Right lobe of liver (tissue), 6 donors: ENCODE measurements at places on chromosomes 13 and 19. TPM values are rescaled to one million over a fixed set of nuclear protein-coding genes. Genes with fewer than 3 reads are reported as not detected.
A peak's percentile ranks its signal among the peaks of the same experiment; 100 is the strongest.

The CEACAM4 gene
- total RNA-seq, result 0.31 TPM

The IGSF23 gene
- 10.2 TPM for total RNA-seq

The SIGLEC11 gene
- 2.6 TPM for total RNA-seq

The POLR1D gene
- total RNA-seq, result 56.2 TPM

The ZNF564 gene
- total RNA-seq, result 3.1 TPM

The GARIN5A gene
- total RNA-seq, result 1.4 TPM

The ZNF146 gene
- total RNA-seq, result 28.0 TPM

The DLL3 gene
- total RNA-seq, result not detected

The GGN gene
- total RNA-seq, result not detected

The SLITRK5 gene
- not detected for total RNA-seq

The SLC10A2 gene
- not detected for total RNA-seq

The RFPL4AL1 gene
- 0.79 TPM for total RNA-seq

The CEACAM19 gene
- total RNA-seq, result 3.3 TPM

The SYT3 gene
- not detected for total RNA-seq

The MBD3L2B gene
- total RNA-seq, result not detected

GRCh38 chr19:1106841-1107660, 3.3 kb downstream of the GPX4 start:
- no peak for DNase-seq

DNA sequence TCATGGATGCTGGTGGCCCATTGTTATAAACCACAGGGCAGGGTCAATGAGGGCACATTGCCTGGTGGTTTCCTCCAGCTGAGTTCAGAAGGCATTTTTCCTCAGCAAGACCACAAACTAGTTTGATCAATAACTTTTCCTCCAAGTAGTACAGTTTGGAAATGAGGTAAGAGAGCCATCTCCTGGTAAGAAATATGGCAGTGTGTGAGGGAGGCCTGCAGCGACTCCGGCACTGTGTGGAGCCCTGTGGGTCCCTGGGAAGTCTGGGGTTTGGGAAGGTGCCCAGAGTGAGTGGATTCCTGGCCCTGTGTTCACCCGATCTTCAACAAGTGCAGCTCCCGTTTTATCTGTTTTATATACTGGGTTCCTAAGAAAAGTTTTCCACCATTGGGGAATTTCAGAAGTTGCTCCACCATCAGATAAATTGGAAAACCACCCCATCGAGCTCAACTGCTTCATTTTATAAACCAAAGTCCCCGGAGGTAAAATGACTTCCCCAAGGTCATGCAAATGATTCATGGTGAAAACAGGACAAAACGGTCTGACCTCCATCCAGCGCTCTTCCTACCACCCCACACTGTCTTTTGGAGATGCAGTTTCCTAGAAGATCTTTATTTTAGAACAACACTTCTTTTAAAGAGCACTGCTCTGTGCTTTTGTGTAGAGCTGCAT, 148.4 kb downstream of the KATNAL1 start:
- no peak for DNase-seq

DNA sequence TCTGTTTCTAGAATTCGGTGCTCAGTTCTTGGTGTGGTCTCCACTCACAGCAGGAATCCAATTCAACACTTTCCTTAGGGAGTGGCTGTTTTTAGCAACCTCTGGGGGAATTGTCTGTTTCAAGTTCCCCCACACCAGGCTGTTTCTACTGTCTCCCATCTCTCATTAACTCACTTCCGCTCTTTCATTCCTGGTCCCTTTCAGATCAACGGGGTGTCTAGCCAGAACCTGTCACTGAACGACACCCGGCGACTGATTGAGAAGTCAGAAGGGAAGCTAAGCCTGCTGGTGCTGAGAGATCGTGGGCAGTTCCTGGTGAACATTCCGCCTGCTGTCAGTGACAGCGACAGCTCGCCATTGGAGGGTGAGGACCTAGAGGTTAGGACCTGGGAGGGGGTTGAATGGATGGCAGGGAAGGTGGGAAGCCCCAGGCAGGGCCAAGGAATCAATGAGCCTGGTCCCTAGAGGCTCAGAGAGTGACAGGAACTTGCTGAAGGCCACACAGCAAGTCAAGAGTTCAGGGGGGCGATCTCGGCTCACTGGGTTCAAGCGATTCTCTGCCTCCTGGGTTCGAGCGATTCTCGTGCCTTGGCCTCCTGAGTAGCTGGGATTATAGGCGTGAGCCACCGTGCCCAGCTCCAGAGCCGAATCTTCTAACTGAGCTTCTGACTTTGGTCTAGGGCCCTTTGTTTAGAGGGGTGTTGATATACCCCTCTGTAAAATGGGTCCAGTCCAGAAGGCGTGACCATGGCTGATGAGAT, 25.5 kb downstream of the TJP3 start:
- DNase-seq, result no peak

- DNase-seq, result peak; percentile 50
Observed at GRCh38 chr19:35138305-35138892, at the start of gene FXYD1. TSS of gene FXYD1 (plus strand) at chr19:35138824. CDS start at chr19:35140080, 1,256 bp downstream.

DNA sequence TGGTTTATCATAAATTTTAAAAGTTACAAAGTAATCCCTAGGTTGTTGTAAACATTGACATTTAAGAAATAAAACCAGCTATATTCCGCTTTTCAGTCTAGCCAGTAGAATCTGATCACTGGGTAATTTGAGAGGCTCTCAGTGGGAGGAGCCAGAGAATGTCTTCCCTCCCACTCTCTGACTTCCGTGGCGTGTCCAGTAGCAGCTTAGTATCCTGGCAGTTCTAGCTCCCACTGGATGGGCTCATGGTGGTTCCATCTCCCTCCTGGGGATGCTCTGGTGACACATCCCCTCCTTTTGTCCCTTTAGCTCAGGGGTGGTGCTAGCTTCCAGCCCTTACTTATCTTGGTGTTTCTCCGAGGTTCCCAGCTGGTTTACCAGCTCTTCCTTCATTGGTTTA, 34.5 kb downstream of the MTUS2 start:
- DNase-seq, result no peak

GRCh38 chr19:12703046-12703445, 6.6 kb upstream of the FBXW9 start:
- no peak for DNase-seq

GRCh38 chr19:31413353-31413752, 64.1 kb upstream of the TSHZ3 start:
- DNase-seq, result no peak

DNA sequence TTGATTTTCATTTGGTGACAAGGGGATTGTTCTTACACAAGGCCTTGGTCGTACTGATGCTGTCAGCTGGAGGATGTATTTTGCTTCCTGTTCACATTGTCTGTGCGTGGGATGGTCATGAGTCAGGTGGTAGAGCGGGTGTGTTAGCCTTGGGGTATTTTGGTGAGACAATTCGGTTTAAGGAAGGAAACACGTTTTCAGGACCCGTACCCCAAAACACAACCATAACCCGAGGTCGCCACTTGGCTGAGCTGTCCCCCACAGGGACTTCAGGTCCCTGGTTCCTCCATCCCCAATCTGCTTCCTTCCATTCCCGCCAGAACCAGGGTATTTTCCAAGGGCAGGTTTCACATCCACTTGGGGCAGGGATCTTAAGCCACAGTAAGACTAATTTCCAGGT, 15.0 kb downstream of the MYO9B start:
- DNase-seq, result no peak

GRCh38 chr13:92657565-92657964, 569.0 kb upstream of the GPC6 start:
- DNase-seq, result no peak

DNA sequence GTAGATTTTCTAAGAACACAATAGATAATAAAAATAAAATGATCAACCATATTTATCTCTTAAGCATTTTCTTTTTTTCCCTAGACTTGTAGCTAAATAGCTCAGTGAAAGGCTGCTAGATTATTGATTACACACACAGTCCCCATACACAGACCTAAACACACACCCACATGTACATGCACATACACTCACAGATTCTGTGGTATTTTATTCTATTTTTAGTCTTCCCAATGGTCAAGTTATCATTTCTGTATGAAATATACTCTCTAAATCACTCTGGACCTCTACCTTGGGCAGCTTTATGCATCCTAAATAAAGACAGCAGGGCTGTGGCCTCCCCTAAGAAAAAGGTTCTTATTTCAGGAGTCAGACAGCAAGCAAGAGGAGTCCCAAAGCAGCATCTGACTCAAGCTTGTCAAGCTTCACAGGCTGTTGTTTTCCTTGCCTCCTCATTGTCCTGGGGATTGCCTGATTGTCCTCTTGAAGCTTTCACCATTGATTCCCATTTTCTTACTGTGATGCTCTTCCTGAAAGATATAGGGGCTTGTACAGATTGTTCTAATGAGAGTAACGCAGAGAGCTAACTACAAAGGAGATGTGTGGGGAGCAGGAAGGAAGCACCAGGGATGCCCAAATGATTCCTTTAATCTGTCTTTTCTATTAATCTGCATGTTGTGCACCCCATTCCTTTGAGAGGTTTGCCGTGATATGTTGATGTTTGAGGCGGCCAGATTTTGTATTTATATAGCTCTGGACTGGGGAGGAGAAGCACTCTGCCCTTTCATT, 986.5 kb downstream of the PCDH17 start:
- no peak for DNase-seq

GRCh38 chr19:41933693-41934426, 5.6 kb upstream of the ERFL start:
- DNase-seq, result no peak

DNA sequence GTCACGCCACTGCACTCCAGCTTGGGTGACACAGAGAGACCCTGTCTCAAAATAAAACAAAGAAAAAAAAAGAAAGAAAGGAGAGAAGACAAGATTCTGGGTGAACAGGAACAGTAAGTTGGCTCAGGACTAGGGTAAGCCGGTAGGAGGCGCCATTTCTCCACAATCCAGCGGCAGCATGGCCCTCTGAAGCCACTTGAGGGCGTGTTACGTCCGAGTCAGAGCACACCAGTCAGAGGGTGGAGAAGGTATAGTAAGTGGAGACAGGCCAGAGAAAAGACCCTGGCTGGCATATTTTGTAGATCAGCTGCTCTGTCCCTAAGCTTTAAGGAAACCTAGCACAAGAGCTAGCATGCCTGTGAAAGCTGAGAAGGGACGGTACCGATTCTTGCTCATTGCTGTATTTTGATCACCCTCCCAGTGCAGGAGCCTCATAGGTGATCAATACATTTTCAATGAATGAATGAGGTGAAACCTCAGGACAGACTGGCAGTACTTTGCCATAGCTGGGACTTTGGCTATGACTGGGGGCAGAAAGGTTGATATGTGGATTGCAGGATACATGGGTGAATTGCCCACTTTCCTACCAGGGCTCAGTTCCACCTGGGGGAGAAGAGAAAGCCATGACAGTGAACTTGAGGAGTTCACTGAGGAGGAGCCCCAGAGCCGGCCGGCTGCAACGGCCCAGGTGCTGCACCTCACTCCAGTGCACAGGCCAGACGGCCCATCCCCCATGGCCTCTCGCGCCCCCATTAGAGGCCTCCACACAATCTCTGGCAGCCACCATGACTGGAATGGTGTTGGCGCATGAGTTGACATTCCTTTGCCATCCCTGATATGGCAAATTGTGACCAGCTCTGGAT, 23.5 kb downstream of the POU2F2 start:
- DNase-seq, result peak; percentile 77

GRCh38 chr13:113929628-113930615, 44.0 kb downstream of the C13orf46 start:
- no peak for DNase-seq

- DNase-seq, result no peak
Observed at GRCh38 chr13:25244123-25244522, 43.2 kb downstream of the MTMR6 start.

GRCh38 chr19:7970716-7971448, 27.4 kb upstream of the TIMM44 start:
- DNase-seq, result no peak

DNA sequence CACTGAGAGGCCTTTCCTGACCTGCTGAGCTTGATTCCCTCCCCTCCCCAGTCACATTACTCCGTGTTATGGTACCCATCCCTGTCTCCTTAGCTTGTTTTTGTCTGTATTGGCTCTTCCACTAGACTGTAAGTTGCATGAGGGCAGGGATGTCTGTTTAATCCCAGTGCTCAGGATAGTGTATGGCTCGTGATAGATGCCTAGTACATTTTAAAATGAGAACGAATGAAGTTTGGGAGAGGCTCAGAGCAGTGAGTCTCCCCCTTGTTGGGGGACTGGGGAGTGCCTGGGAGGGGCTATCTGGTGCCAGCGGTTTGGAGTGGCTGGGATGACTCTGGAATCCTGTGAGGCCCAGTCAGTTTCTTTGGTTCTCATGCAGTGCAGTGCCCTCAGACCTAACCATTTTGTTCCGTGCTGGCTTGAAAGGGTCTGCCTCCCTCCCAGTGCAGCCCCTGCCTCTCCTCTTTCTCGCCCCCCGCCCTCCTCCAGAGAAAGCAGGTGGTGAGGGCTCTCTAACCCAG, 35.5 kb downstream of the ACTN4 start:
- no peak for DNase-seq

DNA sequence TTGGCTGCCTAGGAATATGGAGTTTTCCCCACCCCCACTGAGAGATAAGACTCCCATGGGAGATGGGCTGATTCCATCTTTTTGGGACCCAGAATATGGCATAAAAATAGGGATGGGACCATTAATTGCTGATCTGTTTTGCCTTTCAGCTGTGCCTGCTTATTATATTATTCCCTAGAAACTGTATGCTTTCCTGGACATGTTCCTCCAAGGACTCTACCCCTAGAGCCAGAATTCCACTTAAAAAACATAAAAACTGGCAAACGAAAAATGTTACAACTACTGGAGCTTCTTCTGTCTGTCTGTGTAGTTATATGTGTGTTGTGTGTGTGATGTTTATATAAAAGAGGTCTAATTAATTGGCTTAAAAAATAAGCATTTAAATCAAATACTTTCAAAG, 159.9 kb upstream of the PRR20A start:
- no peak for DNase-seq
